T1000 (cell line): ENCODE measurements at places on chromosomes 3 and 15.

GRCh38 chr3:16355828-16356227 lies 90.8 kb downstream of the OXNAD1 start:
- DNase-seq, result no peak

GRCh38 chr3:51391566-51392354 lies 675 bp downstream of the RBM15B start:
- DNase-seq, result no peak

GRCh38 chr15:78103406-78104118 lies 11.2 kb downstream of the SH2D7 start:
- no peak for DNase-seq

DNA sequence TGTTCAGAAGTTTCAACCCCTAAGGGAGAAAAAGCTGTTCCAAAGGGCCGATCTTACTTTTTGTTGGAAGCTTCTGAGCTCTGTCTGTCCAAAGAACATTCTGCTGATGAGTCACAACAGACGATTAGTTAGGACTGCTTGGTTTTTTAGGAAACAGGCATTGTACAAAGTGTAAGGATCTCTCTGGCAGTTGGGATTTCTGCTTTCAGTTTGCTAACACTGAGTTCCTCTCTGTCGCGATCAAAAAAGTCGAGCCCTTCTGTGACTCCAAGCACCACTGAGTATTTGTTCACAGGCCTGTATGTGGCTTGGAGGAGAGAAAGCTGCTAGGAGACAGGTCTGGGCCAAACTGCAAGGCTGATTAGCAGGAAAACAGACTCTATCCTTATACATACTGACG lies 91.8 kb upstream of the PFN2 start:
- no peak for DNase-seq

DNA sequence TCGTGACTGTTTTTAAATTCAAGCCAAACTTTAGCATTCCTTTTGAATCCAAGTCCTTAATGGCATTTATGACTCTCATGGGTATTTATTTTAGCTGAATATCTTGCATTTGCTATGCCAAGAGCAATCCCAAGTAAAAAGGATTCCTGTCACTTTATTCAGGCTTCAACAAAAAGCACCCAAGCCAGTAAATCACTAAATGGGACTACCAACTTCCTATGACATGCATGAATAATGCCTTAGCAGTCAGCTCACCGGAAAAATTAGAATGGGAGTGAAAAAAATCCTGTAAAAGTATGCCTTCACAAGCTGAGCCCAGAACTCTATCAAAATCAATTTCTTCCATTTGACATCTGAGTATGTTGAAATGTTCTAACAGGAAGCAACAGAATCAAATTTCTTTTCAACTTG lies 1297.9 kb downstream of the ROBO2 start:
- no peak for DNase-seq

GRCh38 chr15:40252438-40253166 lies 13.7 kb downstream of the PAK6 start:
- no peak for DNase-seq

GRCh38 chr3:58839187-58839586 lies 172.6 kb upstream of the FAM3D start:
- no peak for DNase-seq

GRCh38 chr15:85380812-85381642 lies 624 bp downstream of the AKAP13 start:
- DNase-seq, result no peak

- no peak for DNase-seq
Observed at GRCh38 chr3:106809623-106810299, 567.5 kb upstream of the CCDC54 start.

DNA sequence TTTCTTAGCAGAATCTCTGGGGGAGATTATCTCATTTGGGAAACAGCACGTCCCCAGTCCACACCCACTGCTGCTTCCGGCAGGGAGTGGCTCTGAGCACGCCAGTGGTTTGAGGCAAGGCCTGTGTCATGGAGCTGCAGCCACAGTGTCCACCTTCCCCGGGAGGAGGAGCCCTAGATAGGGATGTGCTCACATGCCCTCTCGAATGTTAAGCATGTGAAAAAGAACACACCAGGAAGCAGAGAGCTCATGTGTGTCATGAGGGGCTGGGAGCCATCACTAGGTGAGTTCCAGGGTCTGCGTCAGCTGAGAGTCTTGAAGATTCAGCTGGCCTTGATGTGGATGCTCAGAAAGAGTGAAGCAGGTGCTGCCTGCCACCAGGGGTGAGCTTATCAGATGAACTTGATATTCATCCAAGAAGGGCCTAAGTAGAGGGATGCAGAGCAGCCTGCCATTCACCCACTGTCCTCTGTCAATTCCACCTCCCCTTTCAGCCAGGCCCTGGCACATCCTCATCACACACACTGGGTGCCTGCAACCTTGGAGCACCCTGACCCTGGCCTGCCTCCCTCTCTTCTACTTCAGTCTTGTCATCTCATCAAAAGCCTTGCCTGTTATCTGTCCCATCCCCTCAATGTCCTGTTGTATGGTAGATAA lies 16.3 kb downstream of the ITGA11 start:
- DNase-seq, result no peak

- DNase-seq, result no peak
Observed at GRCh38 chr3:119716998-119717397, 14.2 kb downstream of the CFAP91 start.

DNA sequence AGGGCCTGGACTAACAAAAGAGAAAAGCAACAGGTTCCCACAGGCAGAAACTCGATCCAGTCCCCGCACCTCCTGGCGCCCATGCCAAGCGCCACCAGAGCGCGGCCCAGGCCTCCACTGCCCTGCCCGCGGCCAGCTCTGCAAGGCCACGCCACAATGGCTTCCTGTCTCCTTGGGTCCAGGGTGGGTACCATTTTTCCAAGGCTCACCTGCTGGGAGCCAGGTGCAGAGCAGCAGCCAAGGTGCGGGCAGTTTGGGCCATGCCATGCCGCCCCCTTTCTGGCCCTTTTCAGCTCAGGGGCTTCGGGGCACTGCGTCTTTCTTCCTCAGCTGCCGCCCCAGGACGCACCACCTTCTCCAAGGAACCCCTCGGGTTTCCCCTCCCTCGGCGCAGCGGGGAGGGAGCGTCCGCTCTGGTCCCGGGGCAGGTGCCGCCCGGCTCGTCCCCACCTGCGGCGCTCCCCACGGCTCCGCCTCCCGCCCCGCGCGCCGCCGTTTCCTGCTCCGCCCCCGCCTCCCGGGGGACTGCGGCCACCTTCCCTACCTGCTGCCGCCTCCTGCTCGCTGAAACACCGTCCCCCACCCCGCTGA lies at the start of gene ILDR1:
Gene ILDR1 (minus strand): TSS at position 437 of the 591 bp plus-strand sequence. CDS start 170 bp downstream, at position 267.
- no peak for DNase-seq

- no peak for DNase-seq
Observed at GRCh38 chr3:73072634-73073033, 11.2 kb downstream of the EBLN2 start.

DNA sequence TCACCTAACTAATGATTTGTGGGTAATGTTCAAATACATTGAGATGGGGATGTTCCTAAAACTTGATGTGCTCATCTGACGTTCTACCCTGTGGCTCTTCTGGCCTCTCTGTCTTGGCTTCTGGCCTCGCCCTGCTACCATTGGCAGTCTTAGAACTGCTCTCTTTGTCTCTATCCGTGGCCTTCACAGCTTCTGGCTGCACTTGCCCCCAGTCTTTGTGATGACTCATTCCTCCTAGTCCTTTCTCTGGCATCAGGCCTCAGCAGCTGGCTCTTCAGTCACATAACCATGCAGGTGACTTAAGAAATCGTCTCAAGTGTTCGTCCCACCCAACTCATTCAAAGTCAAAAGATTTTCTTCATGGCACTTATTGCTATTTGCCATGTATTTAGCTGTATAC lies 188.1 kb downstream of the BBX start:
- DNase-seq, result no peak

DNA sequence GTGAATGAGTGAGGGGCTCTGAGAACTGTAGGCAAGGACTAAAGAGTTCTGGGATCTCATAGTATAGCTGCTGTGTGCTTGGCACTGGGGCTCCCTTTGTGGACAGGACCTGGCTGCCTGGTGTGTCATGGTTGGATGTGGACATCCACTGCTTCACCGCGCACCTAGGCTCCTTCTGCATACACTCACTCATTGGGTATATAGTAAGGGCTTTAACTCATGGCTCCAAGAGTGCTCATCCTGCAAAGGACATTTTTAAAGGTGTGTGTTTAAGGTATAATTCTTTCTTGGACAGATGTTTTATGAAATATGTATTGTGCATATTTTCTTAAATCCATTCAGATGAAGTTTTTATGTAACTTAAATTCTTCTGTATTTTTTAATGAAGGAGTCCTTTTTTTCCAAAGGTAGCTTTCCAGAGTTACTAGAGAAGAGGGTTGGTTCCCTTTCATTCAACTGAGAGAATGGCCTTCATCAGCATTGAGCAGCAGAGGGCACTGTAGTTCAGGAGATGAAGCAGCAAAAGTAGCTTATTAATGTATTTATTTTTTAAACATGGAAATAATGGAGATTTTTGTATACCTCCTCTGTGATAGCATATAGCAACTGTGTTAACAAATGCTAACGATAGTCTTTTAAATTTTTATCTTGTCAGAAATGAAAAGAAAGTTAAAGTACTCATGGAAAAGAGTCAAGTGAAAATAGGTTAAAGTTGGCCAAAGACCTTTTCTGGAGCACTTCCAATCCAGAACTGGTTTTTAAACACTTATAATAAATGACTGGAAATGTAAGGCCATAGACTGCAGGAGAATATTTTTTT lies 25.2 kb downstream of the OXNAD1 start:
- no peak for DNase-seq

- DNase-seq, result no peak
Observed at GRCh38 chr3:9826815-9827573, 16.8 kb downstream of the RPUSD3 start.

DNA sequence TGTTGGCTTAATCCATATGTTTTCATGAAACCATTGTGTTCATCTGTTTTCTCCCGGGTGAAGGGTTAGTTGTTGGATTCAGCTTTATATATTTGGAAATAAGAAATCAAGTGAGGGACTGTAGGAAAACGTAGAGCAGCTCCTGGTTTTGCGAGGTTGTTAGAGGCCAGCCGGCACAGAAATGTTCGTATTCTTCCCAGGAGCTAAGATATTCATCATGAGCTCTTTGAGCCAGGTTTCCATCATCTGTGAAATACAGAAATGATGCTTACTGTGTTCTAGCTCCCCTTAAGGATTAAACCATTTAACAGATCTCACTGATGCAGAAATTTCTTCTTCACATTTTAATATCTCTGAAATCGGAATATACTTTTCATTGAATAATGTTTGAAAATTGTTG lies 235.5 kb downstream of the PTPRG start:
- no peak for DNase-seq

- no peak for DNase-seq
Observed at GRCh38 chr3:43503067-43503728, 118.6 kb downstream of the ANO10 start.

GRCh38 chr3:124731760-124732159 lies 1.5 kb downstream of the UMPS start:
- no peak for DNase-seq

DNA sequence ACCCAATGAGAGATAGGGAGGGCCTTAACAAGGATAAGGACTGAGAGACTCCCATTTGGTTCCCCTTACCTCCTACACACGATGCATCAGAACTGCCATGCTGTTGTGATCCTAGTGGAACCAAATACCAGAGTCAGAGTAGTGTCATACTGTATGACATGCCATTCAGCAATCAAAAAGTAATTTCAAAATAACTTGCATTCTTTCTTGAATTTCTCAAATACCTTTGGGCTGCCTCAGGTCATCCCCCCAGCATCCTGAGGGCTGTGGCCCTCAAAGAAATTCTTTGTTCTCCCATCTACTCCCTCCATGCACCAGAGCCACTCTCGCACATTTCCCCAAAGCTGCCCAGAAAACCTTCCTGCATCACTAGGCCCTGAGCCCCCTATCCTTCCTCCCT lies 68.9 kb upstream of the PPP2R3A start:
- peak; percentile 8 for DNase-seq

DNA sequence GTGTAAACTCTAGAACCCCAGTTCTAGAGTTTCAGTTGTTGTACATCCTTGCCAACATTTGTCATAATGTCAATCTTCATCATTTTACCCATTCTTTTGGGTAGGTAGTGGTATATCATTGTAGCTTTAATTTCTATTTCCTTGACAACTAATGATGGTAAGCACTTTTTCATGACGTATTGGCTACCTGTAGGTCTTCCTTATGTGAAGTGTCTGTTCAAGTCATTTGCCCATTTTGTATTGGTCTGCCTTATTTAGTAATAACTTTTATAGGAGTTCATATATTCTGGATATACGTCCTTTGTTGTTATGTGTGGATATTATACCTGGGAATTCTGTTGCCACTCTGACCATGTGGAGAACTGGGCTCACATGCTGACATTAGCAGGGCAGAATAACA lies 73.8 kb upstream of the ACTC1 start:
- no peak for DNase-seq

DNA sequence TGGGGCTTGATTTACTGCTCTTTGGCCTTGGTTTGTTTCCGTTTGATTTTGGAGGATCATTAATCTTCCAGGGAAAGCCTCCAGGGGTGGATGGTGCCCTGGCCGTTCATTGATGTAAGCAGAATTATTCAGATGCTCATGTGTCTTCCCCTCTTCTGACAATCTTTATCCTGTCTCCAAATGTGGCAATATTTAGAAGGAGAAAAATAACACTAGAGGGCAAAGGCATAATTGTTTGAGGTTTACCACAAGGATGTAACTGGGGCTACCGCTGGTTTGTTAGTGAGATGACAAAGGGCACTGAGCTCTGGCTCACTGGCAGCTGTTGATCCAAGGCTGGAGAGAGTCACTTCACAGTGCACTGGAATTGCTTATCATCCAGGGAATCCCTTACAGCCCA lies 18.2 kb upstream of the PLCL2 start:
- DNase-seq, result peak; percentile 50

DNA sequence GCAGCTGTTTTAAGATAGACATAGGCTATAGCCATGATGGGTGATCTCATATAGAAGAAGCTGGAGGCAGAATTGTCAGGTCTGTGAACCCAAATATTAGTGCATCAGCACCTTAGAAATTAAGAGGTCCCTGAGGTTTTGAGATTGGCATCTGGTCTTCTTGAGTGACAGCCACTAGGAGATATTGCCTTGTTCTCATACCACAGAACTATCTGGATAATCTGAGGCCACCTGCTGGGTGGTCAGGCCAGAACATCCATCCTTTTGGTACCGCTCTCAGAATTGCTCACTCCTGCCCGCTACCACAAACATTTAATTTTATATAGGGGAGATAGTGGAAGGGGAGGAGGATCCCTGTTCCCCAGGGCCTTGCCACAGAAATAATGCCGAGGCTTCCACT lies 210.6 kb upstream of the ZPLD1 start:
- no peak for DNase-seq
